ENCODE measurements at places on chromosomes 5 and 9.

- DNase-seq = no peak
These were observed 253.5 kb downstream of the SEC61B start for GRCh38 chr9:99475401-99476065.

- peak; percentile 6 for DNase-seq
These were observed 44.1 kb downstream of the VPS13A start for GRCh38 chr9:77221431-77221830.

GRCh38 chr5:118611332-118611945, 376.9 kb downstream of the DTWD2 start:
- no peak for DNase-seq

- DNase-seq = peak; percentile 18
These were observed 186.6 kb upstream of the ZNF608 start for GRCh38 chr5:124932791-124933600.

- DNase-seq = no peak
These were observed 1.5 kb upstream of the TMEM174 start for GRCh38 chr5:73171495-73171894.

DNA sequence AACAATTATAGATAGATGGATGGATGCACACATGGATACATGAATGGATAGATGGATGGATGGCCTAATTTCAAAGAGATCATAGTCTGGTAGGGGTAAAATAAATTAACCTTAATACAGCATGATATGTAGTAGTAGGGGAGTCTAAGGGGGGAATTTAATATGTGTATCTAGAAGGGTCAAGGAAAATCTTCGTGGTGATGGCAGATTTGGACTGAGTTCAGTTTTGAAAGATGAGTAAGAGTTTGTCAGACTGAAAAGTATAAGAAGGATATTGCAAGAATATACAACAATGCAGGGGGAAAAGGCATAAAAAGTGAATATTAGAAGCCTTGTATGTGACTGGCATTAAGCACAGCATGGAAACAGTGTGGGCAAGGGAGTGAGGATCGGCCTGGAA, 98.7 kb downstream of the ZNF462 start:
- no peak for DNase-seq

DNA sequence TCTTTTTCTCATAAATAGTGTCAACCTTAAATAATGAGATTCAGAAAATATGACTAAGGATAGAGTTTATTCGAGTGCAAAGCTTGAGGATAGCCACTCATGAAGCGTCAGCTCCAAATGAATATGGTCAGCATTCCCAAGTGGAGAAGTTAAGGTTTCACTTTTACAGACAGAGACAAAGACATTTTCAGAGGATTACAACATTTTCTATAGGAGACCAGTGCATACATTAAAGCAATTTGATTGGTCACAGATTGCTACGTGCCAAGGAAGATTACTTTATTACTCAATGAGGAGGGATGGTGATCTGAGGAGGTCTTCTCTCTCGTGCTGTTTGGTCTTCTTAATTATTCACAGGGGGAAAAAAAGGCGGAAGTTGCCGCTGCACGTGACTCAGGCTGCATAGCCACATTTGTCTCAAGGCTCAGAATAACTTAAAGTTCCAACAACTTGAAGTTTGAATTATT, 60.1 kb upstream of the SPATA31C2 start:
- DNase-seq = peak; percentile 87

DNA sequence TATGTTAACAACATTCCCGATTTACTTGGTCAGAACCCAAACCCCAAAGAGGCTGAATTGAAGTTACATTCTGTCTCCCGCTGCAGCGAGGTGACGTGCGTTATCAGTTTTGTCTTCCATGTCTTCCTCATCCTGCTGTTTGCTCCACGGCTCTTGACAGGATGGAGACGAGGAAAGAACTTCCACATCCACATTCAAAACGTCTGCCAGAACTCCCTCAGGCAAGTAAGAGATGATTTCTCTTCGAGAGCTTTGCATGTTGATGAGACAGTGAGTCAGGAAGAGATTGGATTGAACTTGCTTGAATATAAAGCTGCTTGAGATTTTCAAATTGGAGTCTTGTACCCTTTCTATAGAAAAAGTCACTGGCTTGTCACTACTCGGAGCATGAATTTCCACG, 242.6 kb downstream of the AUH start:
- peak; percentile 18 for DNase-seq

- DNase-seq = no peak
These were observed 17.4 kb downstream of the PPP6C start for GRCh38 chr9:125172031-125172755.

- no peak for DNase-seq
These were observed 14.5 kb downstream of the BRD9 start for GRCh38 chr5:878125-878524.

DNA sequence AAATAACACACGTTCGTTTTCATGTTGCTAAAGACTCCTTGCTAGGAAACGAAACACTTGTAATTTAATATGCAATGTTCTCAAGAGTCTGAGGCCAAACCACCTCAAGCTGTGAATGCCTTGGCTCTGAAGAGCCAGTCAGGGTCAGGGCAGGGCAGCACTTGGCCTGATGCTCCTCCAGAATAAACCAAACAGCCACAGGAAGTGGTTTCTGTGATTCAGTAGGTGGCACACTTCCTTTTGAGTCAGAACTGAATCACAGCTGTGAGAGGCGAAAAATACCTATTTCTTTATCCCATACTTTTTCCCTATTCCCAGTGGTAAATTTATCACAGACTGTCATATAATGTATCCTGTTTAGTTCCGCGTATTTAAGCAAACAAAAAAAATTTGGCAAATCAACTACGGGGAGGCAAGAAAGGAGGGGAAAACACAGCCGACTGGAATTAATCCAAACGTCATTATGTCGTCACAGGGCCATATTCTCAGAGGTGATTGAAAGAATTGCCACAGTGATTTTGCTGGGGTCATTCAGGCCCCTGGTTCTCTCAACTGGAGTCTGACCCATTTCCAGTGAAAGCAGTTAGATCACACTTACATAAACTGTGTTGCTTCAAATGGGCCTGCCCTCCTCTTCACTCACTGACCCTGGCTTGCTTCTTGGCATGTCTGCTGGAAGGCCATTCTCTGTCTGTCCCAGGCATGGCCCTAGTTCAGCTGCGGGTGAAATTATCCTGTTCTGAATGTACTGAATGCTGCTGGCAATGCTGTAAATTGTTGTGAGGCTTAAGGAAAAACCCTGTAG, 71.2 kb downstream of the ARRDC3 start:
- peak; percentile 90 for DNase-seq

DNA sequence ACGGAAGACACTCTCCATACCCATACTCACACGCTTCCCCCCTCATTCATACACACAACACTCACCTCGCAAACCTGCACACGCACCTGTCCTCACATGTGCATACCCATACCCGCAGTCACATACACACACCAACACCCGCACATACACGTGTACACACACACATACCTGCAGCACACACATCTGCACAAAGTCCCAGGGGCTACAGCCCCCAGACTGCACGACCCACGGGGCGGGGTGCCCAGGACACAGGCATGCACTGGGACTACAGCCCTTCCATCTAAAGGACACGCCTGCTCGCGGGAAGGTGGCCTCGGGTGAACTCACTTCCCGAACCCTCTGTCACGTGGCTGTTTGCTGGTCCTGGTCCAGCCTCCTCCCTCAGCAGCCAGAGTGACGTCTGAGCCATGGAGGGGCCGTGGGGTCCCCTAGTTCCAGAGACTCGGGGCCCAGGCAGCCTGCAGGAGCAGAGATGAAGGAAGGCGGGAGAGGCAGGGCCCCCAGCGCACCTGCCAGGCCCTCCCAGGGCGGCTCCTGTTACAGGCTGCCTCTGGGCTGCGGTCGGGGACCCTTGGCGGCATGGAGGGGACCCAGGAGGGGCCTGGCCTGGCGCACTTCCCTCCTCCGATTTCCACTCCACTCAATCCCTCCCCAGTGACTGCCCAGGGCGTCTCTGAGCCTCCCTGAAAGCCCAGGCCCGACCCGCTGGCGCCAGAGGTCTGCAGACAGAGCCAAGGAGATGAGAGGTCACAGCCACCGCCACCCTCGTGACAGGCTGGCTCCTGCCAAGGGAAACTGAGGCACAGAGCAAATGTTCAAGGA, 8.1 kb downstream of the SLC12A7 start:
- DNase-seq = no peak

GRCh38 chr5:61631438-61631941, 299.4 kb downstream of the ZSWIM6 start:
- no peak for DNase-seq

DNA sequence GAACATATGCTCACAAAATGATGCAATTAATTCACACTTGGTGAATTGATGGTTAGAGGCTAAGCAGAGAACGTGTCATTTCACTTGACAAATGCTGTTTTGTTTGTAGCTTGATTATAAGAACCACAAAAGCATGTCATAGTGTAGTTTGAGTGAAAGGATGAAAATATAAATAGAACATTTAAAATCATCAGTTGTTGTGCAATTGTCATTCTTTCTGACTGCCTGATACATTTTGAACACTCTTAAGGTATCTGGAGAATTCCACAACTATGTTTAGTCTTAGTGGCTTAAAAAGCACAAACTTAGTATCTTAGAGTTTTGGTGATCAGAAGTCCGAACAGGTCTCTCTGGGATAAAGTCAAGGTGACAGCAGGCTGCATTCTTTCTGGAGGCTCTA, 129.4 kb downstream of the BASP1 start:
- no peak for DNase-seq

DNA sequence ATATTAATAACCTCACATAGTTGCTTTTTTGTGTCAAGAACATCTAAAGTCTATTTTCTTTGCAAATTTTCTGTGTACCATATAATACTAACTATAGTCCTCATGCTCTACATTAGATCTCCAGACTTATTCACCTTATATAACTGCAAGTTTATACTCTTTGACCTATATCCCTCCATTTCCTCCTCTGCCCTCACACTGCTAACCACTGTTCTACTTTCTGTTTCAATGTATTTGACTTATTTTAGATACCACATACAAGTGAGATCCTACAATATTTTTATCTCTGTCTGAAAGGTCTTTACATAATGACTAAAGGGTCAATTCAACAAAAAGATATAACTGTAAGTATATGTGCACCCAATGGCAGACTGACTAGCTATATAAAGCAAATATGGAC, 789.7 kb upstream of the ZNF608 start:
- no peak for DNase-seq

GRCh38 chr9:86555661-86556060, 201.5 kb upstream of the TUT7 start:
- no peak for DNase-seq

GRCh38 chr9:16310278-16311110, 560.0 kb downstream of the BNC2 start:
- DNase-seq = no peak

GRCh38 chr5:125597338-125597737, 825.9 kb upstream of the GRAMD2B start:
- DNase-seq = peak; percentile 20
